ENCODE measurements at places on chromosomes 5 and 9.

GRCh38 chr5:77328930-77329647, 118.6 kb downstream of the PDE8B start:
- no peak for DNase-seq

DNA sequence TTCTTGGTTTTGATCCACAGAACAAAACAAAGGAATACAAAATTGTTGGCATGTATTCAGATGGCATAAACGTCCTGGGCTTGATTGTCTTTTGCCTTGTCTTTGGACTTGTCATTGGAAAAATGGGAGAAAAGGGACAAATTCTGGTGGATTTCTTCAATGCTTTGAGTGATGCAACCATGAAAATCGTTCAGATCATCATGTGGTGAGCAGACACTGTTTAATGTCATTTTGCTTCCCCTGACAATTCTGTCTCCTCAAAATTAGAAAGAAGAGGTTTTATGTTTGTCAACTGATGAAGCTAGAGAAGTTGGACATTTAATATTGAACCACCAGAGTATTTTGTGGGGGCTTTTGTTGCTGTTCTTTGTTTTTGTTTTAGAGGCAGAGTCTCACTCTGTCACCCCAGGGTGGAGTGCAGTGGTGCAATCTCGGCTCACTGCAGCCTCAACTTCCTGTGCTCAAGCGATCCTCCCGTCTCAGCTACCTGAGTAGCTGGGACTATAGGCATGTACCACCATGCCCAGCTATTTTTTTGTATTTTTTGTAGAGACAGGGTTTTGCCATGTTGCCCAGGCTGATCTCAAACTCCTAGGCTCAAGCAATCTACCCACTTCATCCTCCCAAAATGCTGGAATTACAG, 82.0 kb downstream of the SLC1A1 start:
- DNase-seq, result no peak

DNA sequence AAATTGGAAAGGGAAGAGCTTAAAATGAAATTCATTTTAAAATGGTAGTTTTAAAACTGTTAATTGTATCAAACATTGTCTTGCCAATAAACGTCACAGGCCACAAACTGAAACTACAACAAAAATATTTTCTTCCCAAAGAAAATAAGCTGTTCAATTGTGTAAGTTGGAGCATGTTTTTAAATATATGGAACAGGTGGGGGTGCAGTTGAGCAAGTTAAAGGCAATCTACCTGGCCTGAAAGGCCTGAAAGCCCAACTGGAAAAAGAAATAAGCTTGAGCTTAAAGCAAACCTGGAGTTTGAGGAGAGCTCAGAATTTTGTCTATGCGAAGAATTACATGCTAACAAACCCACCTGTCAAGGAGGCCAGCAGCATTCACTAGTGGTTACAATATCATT, 439.5 kb downstream of the ACTL7B start:
- no peak for DNase-seq

DNA sequence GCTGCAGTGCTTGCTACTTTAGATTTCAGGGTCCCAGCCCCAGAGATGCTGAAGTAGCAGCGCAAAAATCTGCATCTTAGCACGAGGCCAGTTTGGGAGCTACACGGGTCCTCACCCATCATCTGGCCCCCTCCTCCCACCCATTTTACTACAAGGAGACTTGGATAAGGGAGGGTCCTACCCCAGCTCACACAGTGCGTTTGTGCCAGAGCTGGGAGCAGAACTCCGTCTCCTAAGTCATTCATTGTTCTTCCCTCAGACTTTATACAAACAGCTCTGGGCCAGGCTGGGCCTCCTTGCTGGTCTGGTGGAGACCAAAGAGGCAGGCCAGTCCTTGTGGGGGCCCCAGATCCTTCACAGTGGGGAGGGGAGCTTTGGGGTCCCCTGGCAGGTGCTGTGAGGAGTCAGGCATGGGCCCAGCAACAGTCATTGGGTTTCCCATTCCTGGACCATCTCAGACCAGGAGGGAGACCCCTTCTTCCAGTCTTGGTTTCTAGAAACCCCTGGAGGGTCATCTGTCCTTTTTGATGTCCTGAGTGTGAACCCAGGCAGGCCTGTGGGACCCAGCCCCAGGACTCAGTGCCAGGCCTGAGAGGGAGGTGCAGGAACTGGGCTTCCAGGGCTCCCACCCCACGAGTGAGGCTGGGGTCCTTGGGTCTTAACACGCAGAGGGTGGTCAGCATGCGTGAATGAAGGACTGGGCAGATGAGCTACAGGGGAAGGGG, 2.3 kb upstream of the IL17B start:
- no peak for DNase-seq

Data from CD4-positive, alpha-beta T cell treated with Interleukin-1 beta for 1 hour (primary cell).